ENCODE measurements at places on chromosomes 3 and 15.
A peak's percentile ranks its signal among the peaks of the same experiment; 100 is the strongest.

- no peak for DNase-seq
Measured at GRCh38 chr3:140842984-140843649, 98.5 kb upstream of the SLC25A36 start.

GRCh38 chr15:68626739-68627138, 47.9 kb downstream of the CORO2B start:
- no peak for DNase-seq

DNA sequence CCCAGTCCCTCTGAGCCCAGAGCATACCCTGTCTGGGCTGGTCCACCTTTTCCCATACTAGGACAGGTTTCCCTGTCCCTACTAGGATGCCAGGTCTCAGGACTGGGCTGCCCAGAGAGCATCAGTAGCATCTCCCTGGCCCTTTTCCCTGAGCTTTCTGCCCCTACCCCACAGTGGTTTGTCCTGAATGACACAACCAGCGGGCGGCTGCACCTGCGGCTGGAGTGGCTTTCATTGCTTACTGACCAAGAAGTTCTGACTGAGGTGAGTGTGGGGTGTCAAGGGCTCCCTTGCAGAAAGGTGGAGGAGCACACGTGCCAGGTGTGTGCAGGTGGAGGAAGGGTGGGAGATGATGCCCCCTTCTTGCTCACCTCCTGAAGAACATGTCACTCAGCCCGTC, 33.5 kb downstream of the ESYT3 start:
- DNase-seq = no peak

- DNase-seq = no peak
Measured at GRCh38 chr3:7146529-7146928, 285.6 kb downstream of the GRM7 start.

GRCh38 chr3:57805674-57806073, 49.6 kb downstream of the SLMAP start:
- DNase-seq = peak; percentile 80

- no peak for DNase-seq
Measured at GRCh38 chr3:154970797-154971196, 109.3 kb upstream of the MME start.

- no peak for DNase-seq
Measured at GRCh38 chr3:51715231-51715976, 8.5 kb downstream of the GRM2 start.

DNA sequence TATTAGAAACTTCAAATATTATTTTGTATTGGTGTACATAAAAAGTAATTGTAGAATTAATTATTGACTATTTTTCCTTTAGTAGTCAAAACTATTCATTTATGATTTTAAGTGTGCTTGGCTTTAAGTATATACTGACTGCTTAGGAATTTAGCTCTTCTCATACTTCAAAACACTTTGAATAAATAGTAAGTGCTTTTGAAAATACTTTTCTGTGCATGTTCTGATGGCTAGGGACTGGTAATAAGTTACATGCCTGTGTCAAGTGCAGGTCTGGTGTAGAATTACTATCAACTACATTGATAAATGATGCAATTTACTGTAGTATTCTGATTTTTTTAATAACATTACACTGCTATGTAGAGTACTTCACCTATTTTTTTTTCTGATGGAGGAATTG, 397.6 kb upstream of the SGO1 start:
- no peak for DNase-seq

DNA sequence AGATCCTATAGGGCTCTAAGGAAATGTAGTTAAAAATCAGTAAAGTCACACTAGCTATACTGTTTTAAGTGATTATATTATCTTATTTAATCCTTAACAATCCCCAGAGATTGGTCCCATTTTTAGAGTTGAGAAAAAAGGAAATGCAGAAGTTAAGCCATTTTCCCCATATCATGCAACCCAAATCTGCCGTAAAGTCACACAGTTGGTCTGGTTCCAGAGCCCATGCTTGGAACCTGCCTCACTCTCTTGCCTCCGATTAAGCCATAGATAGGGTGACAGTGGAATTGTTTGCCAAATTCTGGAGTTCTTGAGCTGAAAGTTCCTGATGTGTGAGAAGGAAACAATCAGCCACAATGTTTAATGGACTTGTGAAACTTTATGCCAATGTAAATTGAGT, 2.3 kb upstream of the P2RY13 start:
- DNase-seq = no peak

DNA sequence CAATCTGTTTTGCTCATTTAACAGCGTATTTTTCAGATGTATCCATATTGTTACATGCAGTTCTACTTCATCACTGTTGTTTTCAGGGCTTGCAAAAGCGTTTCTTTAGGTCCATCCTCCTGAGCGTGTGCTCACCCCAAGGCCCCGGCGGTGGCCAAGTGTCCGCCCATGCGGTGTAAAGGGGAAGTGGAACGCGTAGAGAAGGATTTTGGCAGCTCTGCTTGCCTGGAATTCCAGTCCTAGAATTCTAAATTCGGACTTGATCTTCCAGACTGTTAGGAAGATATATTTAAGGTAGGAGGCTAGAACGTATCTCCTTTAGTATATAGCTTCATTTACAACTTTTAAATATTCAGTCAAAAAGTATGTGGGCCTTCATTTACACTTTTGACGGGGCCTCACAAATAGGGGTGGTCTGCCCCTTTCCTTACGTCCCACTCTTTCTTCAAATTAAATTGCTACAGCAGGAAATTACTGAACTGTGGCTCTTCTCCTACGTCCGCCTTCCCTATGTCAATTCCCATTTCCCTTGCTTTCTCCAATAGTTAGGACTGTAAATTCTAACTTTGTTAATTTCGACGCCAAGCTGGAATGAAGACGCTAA, 609 bp upstream of the TBC1D23 start:
- no peak for DNase-seq

GRCh38 chr3:186432189-186432588, 70.2 kb upstream of the DGKG start:
- no peak for DNase-seq
